ENCODE measurements at places on chromosomes 13 and 19.
A peak's percentile ranks its signal among the peaks of the same experiment; 100 is the strongest.

- DNase-seq = peak; percentile 79
These were observed at the start of gene MEDAG for GRCh38 chr13:30905932-30906383. MEDAG (plus strand) TSS chr13:30906271; CDS start chr13:30906516, 245 bp downstream.

GRCh38 chr13:45623516-45624090 lies 8.1 kb upstream of the ERICH6B start:
- DNase-seq = no peak

DNA sequence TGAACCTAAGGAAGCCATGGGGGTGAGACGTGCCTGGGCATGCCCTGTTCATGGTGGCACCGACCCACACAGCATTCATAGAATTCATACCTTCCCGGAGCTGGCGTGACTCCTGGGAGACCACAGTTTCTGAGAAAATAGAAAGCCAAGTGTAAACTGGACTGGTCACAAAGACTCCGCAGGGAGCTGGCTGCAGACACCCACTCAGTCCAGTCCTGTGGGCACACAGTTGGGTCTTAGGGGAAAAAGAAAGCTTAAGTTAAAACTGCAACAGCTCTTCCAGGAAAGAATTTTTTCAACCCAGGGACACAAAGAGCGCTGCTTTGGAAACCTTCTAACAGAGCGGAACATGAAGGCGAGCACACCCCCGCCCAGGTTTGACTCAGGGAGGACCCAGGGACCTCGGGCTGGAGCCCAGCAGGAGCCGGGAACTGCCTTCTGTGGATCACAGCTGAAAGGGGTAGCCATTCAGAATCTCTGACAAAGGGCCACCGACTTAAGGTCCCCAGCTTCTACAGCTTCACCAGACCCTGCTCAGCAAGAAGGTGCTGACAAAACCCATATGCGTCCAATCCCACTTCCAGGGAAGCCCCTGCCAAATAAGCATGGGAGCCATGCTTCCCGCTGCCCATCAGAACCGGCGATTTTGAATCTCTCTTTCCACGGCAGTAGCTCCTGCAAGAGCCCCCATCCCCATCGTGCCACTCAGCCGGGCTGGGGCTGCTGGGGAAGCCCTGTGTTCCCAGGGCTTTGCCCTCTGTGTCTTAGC lies 183.7 kb downstream of the COL4A1 start:
- no peak for DNase-seq

DNA sequence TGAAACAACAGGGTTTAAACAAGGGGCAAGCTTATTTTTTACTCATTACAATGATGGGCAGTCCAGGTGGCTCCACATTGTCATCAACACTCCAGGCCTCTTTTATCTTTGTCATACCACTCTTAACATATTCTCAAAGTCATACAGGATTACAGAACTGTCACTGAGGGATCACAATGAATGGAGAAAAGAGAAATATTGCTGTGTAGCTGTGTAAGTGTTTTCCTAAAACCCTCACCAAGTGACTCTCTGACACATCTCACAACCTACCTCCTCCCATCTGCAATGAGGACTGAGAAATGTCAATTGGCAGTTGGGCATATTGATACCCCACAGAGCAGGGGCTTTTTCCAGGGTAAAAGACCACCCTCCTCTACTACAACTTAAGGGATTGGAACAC lies 562.1 kb downstream of the TBC1D4 start:
- no peak for DNase-seq

- no peak for DNase-seq
These were observed 191.4 kb downstream of the POSTN start for GRCh38 chr13:37407156-37407555.

- no peak for DNase-seq
These were observed 5.7 kb upstream of the MRPS31 start for GRCh38 chr13:40776681-40777165.

DNA sequence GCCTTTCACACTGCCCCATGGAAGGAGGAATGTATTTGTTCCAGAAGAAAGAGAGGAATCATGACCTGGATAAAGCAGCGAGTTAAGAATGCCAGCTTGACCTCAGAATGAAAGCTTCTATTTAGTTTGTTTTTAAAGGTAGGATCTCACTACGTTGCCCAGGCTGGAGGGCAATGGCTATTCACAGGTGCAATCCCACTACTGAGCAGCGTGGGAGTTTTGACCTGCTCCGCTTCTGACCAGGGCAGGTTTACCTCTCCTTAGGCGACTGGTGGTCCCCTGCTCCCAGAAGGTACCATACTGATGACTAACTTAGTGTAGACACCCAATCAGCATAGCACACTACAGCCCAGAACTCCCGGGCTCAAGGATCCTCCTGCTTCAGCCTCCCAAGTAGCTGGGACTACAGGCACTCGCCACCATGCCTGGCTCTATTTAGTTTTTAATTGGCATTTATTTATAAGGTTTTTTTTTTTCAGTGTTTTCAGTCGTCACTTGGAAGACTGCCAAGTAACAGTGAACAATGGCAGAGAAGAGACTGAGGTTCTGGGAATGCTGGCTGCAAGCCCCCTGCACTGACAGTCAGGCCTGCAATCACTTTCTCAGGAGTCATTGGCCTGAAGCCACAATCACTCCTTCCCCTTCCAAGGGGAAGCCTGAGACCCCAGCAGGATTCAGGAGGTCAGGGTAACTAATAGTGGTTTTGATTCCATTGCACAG lies 73.1 kb downstream of the EPS15L1 start:
- no peak for DNase-seq

DNA sequence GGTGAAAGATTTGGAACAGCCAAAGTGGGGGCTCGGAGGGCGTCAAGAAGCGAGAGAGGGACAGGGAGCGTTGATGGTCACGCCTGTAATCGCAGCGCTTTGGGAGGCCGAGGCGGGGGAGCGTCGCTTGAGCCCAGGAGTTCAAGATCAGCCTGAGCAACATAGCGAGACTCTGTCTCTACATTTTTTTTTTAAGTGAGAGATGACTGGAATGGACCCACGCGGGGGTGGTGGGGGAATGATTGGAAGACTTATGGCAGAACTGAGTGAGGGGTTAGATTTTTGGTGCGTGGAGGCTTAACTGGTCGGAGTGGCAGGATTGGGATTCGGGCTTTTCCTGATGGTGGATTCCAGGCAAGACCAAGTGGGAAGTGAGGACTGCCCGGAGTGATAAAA lies 725 bp downstream of the PSMD8 start:
- no peak for DNase-seq

GRCh38 chr19:11535792-11536595 lies 2.7 kb upstream of the CNN1 start:
- DNase-seq = peak; percentile 80

GRCh38 chr13:76871432-76871831 lies 14.8 kb downstream of the KCTD12 start:
- DNase-seq = no peak

DNA sequence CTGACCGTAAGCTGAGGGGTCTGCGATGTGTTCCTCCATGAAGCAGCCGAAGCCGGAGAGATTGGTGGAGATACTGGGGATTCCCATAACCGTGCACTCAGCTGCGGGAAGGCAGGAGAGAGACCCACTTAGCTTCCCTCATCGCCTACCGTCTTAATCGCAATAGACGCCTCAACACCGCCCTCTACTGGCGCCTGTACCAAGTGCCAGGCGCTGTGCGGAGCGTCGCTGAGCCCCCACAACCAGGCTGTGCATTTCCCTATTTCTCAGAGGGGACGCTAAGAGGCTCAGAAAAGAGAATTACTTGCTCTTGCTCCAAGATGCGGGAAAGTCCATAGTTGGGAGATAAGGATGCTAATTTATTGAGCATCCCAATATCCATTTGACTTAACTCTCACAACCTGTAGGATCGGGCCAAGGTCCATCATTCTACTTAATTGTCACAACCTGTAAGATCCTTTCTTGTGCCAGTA lies 5.8 kb downstream of the FTL start:
- DNase-seq = peak; percentile 87

- no peak for DNase-seq
These were observed 15.4 kb downstream of the ANKRD24 start for GRCh38 chr19:4197625-4198466.

GRCh38 chr19:46413262-46414031 lies at the start of gene CCDC8:
CCDC8 (minus strand) TSS chr19:46413564; CDS start chr19:46412810, 754 bp downstream.
- peak; percentile 97 for DNase-seq

DNA sequence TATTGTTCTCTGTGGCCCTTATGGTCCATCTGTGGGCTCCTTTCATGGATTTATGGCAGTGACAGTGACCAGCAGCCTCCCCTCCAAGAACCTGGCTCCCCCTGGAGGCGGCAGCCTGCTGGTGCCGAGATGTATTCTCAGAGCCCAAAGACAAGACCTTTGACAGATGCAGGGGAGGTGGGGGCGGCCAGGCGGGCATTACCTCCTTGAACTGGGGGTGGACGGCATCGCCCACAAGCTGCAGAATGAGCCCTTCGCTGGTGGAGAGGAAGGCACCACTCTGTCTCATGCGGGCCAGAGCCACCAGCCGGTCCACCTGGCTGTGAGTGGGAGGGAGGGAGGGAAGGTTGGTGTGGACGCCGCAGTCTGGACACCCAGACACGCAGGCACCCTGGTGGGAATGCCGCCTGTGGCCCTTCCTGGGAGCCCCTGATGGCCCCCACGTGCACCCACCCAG lies 6.6 kb downstream of the ISOC2 start:
- DNase-seq = no peak

GRCh38 chr13:19864746-19865309 lies 1.4 kb upstream of the ZMYM5 start:
- peak; percentile 86 for DNase-seq

GRCh38 chr19:27796540-27796939 lies 1416.4 kb downstream of the UQCRFS1 start:
- no peak for DNase-seq

DNA sequence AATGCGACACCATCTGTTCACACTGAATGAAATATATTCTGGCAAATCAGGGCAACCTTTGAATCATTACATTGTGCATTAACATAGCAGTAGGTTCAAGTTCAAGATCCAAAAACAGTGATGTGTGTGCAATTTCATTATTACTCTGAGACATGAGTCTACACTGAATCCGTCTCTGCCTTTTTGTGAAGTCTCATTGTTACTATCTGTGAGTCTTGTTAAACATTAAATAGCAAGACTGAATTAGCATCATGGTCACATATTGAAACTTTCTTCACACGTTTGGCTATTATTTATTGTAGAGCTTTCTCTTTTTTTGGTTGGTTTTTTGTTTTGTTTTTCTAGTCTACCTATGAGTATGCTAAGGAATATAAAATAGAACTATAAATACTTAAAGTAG lies 117.1 kb upstream of the SLITRK5 start:
- DNase-seq = no peak

Measured in muscle of arm (tissue), 14 donors.